ENCODE measurements at places on chromosomes 13 and 19.

- DNase-seq = no peak
Observed at GRCh38 chr13:76397413-76397812, 488.8 kb downstream of the KCTD12 start.

- peak; percentile 39 for DNase-seq
Observed at GRCh38 chr19:17079710-17080439, 4.3 kb downstream of the MYO9B start.

DNA sequence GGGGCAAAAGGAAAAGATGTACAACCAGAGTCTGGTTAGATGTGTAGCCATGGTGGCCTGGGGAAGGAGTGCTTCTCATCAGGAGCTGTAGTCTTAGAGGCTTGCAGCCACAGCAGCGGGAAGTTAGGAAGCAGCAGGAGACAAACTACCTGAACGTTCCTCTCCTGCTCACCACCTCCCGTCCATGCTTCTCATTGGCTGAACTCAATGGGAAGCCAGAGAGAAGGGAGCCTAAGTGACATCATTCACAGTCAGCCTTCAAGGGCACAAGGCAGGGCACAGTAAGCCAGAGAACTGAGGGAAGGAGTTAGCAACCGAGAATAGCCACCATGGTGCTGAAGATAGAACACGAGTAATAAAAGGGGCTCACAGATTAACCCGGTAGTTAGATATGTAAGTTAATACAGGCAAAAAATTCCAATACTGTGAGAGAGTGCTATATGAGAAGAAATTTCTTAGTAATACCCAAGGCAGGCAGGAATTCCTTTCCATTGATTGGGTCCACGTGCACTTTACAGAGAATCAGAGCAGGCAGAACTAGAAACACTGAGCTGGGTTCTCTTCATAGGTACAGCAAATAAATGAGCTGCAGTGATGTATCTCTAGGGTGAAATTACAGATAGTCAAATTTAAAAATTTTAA is 391.5 kb upstream of the DACH1 start:
- no peak for DNase-seq

GRCh38 chr13:97538203-97538602 is 104.2 kb downstream of the RAP2A start:
- DNase-seq = no peak

All from activated CD4-positive, alpha-beta T cell treated with anti-CD3 and anti-CD28 coated beads for 1 hour (primary cell).